A549 treated with Mapracorat at 1 μM for 4 hours (cell line): ENCODE measurements at places on chromosomes 7 and 10. TPM values are rescaled to one million over a fixed set of nuclear protein-coding genes. Genes with fewer than 3 reads are reported as not detected.

The PTN gene
- not detected in 5 replicates for total RNA-seq

The MMRN2 gene
- 0.73 to 1.6 TPM (median 0.98 TPM) in 5 replicates for total RNA-seq

The ZMIZ2 gene
- total RNA-seq: 22.9 to 33.2 TPM (median 30.9 TPM) in 5 replicates

The CAV1 gene
- 512 to 685 TPM (median 586 TPM) in 5 replicates for total RNA-seq

The ACTL6B gene
- not detected in 5 replicates for total RNA-seq

The ADRB1 gene
- total RNA-seq: 0.75 to 1.4 TPM (median 1.2 TPM) in 5 replicates

The PRSS2 gene
- total RNA-seq: not detected in 5 replicates

The UCN3 gene
- not detected in 5 replicates for total RNA-seq

The MSMB gene
- 0.63 TPM in 1 of 5 replicates, not detected in the others for total RNA-seq

The SUN3 gene
- 0.19 TPM in 1 of 5 replicates, not detected in the others for total RNA-seq

The SFRP5 gene
- total RNA-seq: 1.7 to 2.8 TPM (median 2.4 TPM) in 5 replicates

The GIMAP5 gene
- 0.08 TPM in 1 of 5 replicates, not detected in the others for total RNA-seq

The TMEM176A gene
- total RNA-seq: not detected in 5 replicates

The ERVW-1 gene
- total RNA-seq: not detected in 5 replicates

The PRLHR gene
- total RNA-seq: not detected in 5 replicates
